ENCODE measurements at places on chromosomes 5 and 9.

DNA sequence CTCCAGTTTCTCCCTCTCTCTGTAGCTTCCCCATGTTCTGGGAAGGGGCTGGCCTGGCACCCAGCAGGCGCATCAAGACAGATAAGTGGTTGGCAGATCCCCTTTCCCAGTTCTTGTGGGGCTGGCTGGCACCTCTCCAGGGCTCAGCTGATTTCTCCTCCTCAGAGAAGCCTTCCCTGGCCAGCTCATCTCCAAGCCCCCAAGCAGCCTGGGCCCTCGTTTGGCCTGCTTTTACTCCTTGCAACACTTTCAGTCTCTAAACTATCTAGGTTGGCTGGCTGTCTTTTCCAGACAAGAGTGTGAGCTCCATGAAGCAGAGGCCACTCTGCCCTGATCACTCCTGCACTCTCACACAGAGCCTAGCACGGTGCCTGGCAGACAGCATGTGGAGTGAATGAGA, 13.5 kb downstream of the MACROH2A1 start:
- DNase-seq, result no peak

DNA sequence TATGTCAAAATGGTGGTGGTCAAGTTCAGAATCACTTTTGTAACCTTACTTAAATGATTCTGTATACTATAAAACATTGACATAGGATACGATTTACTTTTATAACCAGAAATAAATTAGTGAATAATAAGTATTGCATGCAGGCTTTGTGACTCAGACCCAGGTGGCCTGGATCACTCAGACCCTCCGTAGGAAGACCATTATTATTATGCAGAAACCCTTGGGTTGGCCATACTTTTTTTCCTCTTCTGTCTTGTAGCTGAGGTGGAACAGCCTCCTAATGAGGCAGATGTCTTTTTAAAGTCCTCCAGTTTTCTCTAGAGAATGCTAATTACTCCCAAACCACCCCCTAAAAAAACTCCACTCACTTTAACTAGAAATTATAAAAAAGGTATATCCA, 121.9 kb downstream of the LPAR1 start:
- DNase-seq, result no peak

DNA sequence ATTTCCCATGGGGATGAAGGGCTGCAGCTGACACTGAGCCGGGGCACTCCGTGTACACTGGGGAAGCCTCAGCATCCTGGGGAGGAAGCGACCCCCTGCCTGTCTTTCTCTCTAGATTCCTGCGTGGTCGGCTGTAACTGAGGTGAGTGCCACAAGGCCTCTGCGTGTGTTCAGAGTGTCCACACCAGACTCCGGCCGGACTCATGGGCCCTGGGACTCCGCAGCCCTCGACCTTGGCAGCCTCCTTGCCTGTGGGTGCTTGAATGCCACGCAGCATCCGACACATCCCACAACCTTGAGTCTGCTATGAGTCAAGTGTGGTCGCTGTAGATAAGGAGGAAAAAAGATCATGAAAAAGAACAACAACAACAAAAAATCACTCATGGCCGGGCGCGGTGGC, 23.4 kb downstream of the PAEP start:
- DNase-seq, result no peak

DNA sequence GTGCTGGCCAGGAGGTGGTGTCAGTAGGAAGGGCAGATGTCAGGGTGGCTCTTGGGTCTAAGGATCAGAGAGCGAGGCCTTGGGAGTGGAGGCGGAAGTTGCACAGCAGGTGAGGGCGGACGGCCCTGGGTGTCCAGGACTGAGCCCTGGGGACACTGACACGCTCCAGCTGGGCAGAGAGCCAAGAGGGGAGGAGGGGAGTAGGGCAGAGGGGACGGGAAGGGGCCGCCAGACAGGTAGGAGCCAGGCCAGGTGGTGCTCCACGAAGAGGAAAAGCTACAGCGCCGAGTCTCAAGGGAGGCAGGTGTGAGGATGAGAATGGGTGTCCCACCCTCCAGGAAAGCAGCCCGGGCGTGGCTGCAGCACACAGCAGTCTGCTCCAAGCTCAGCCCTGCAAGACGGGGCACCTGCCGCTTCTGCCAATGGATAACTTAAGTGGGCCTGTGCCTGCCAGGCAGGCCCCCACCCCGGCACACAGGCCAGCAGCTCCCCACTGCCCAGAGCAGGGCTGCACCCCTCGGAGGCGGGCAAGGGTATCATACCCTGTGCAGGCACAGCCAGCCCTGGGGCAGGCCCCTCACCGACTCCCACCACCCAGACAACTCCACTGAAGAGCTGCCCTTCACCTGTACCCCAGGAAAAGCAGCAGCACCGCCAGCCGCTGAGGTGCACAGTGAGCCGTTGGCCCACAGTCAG, 4.9 kb downstream of the TPRN start:
- no peak for DNase-seq

- no peak for DNase-seq
Observed at GRCh38 chr5:140603734-140604133, 29.2 kb downstream of the CD14 start.

DNA sequence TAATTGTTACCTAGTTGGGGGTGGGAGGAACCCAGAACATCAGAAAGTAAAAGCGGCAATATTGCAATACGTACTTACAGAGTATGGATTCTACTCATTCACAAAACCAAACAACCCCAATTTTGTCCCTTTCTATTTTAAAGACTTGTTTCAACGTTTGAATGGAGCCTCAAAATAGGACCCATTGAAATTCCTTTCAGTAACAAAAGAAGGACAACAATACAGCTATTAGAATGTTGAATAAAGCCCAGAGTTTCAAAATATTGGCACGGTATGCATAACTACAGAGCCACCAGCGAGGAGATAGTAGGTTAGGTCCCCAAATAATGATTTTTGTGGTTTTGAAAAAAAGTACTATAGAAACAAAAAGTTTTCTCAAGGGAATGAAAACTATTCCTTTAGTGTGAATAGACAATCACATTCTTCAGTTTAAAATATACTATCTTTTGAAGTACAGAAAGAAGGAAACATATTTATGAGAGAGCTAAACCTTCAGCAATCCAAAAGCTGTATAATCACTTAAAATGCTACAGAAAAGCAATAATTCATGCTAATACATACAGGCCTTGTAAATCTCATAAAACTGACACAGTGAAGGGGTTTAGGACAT, 235.5 kb downstream of the RFX3 start:
- DNase-seq, result no peak

- no peak for DNase-seq
Observed at GRCh38 chr9:135056541-135056940, 30.9 kb upstream of the OLFM1 start.

GRCh38 chr5:2639425-2639824, 112.1 kb downstream of the IRX2 start:
- DNase-seq, result no peak

DNA sequence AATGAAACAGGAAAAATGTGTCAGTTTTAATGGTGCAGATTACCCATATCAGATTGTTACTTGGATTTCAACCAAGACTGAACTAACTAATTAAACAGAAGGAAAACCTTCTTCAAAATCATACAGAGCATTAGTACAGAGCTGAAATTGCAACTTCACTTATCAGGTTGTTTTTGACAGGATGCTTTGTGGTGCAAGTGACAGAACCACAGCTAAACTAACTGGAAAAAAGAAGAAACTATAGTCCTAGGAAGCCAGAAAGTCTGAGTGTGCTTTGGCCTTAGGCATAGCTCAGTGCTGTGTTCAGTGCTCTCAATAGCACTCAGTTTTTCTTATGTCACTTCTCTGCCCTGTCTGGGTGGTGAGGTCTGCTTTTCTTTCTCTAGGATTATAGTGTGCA, 267.4 kb downstream of the CHSY3 start:
- peak; percentile 3 for DNase-seq

DNA sequence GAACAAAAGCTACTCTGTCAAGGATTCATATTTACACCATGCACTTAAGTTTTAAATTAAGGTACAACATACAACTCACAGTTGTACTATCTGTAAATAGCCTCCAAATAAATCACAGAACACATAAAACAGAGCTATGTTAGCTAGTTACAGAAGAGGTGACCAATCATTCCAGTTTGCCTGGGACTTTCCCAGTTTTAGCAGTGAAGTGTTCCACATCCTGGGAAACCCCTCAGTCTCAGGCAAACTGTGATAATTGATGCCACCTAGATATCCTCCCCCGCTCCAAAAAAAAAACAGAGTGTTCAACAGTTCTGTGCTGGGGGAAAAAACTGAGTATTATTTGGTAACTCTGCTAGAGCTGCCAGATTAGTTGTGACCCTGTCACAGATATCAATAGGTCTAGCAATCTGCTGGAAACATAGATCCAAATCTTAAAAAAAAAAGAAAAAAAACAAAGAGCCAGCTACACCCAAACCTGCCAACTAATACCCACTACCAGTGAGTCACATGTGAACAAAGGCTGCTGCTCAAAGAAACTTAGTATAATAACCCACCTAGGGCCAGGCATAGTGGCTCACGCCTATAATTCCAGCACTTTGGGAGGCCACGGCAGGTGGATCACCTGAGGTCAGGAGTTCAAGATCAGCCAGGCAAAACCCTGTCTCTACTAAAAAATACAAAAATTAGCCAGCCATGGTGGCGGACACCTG, 5.7 kb downstream of the TBCA start:
- DNase-seq, result no peak

GRCh38 chr5:19837536-19838174, 150.3 kb downstream of the CDH18 start:
- DNase-seq, result no peak

DNA sequence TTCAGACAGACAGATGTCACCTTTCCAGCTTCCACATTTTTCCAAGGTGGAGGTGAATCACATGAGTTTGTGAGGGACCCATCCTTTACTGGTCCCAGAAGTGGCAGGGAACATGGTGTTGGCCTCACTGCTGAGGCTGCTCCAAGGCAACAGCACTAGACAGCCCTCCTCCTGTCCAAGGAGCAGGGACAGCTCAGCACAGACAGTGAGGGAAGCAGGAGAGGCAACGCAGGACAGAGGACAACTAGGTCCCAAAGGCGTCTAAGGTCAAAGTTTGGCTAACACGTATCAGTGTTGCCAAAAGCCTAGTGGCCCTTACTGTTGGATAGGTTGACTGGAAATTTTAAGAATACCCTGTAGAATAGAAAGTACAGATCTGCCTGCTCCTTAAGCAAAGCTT, 251.7 kb upstream of the PANK3 start:
- no peak for DNase-seq

DNA sequence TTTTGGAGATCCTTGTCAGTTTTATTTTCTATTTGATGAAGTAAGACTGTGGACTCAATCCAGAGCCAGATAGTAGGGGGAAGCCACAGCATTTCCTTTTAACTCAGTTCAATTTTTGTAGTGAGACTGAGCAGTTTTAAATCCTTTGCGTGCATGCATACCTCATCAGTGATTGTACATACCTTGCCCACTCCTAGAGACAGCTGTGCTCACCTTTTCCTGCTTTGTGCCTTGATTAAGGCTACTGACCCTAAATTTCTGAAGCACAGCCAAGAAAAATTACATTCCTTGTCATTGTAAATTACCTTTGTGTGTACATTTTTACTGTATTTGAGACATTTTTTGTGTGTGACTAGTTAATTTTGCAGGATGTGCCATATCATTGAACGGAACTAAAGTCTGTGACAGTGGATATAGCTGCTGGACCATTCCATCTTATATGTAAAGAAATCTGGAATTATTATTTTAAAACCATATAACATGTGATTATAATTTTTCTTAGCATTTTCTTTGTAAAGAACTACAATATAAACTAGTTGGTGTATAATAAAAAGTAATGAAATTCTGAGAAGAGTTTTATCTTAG, 17.8 kb downstream of the DIMT1 start:
- DNase-seq, result no peak

- no peak for DNase-seq
Observed at GRCh38 chr9:33472171-33472880, 1.4 kb downstream of the NOL6 start.

- DNase-seq, result no peak
Observed at GRCh38 chr9:37453827-37454226, 11.4 kb downstream of the ZBTB5 start.

DNA sequence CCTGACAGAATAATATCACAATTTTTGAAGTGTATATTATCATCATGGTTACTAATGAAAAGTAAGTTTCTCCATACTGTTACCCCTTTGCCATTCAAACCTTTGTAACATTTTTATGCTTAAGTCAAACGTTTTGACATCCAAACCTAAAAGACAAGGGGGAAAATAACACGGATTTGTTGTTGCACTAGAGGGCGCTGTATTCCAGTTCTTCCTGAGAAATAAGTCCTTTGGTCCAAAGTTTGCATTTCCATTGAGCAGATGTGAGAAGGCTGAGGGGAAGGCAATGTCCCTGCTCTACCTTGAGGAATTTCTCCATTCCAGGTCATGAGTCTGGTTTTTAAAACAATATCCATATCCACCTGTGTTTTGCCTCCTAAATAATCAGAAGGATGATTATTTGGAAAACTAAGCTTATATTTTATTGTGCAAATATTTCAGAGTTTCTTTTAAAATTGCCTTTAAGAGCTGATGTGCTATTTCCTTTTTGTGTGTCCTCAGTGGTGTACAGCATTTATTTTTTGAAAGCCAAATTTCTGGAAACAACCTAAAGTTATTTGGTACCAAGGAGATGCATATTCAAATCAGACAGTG, 9.7 kb downstream of the LECT2 start:
- DNase-seq, result peak; percentile 88

GRCh38 chr5:105821800-105822199, 1848.9 kb downstream of the EFNA5 start:
- no peak for DNase-seq

DNA sequence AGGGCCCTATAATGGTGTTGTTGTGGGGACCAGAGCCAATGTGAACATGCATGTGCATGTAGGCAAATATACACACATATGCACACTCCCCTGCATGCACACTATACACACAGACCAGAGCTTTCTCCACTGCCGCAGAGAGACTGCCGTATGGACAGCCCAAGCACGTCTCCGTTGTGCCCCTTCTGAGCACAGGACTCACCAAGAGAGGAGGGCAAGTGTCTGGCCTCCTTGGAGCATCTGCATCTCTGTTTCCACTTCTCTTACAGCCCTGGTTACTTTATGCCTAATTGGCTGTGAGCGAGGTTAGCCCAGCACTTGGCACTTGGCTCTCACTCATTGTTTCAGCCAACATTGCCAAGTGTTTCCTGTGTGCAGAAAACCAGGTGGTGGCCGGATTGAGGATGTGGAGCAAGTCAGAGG, 30.4 kb downstream of the CSF2 start:
- DNase-seq, result no peak

DNA sequence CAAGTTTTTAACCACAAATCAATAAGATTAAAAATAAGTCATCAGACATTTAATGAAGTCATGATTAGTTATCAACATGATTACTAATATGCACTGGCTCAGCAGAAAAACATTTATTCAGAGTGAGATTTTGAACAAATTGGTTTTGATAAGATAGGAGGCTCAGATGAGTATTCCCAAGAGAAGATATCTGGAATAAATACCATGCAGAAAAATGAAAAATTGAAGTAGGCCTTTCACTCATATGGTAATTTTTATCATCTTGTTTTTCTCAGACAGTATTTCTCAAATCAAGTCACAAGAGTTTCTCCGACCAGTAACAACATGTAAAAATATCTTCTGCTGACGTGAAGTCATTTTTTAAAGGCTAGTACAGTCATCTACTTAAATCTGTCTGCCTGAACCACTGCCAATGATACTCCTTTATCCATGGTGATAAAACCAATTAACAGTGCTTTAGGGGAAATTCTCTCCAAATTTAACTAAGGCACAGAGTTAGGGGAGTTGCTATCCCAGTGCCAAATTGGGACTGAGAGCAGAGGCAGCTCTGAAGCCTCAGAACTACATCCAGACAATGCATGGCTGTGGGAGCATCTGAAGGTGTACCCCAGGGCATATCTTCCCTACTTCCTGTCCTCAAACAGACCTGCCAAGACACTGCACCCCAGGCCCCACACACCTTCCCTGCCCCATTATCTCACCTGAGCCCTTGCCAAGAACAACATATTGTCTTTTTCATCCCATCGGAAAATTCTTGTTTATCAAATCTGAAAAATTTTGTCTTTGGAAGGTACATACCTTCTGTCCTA, 105.5 kb upstream of the TSLP start:
- no peak for DNase-seq
